Activated T-helper 9 cell treated with anti-CD3 and anti-CD28 coated beads, Interleukin-2, amount 50 U/mL, for 16 hours (primary cell): ENCODE measurements at places on chromosomes 5 and 9.

DNA sequence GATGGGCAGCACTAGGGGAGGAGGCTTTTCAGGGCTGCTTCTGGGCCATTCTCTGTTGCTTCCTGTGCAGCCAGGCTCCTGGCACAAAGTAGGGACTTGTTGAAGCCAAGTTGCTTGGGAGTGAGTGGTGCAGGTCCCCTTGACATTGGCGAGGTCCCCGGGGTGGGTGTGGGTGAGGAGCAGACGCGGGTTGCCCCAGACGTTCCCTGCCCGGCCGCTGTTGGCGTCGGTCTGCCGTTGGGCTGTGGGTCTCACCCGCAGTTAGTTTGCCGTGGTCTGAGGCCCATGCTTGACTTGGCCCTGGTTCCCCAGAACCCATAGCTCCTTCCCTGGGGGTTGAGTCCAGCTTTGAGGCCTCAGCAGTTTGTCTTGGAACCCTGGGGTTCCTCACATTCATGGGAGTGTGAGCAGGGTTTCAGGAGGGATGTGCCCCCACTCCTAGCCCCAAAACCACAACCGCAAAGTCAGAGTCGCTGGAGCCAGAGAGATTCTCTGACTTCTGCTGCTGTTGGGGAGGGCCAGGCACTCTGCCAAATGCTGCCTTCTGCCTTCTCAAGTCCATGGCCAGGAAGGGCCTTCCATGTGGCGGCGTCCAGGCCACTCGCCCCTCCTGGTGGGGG, 77.5 kb downstream of the RXRA start:
- no peak for DNase-seq

GRCh38 chr5:81848362-81848880, 97.5 kb upstream of the SSBP2 start:
- DNase-seq, result no peak

DNA sequence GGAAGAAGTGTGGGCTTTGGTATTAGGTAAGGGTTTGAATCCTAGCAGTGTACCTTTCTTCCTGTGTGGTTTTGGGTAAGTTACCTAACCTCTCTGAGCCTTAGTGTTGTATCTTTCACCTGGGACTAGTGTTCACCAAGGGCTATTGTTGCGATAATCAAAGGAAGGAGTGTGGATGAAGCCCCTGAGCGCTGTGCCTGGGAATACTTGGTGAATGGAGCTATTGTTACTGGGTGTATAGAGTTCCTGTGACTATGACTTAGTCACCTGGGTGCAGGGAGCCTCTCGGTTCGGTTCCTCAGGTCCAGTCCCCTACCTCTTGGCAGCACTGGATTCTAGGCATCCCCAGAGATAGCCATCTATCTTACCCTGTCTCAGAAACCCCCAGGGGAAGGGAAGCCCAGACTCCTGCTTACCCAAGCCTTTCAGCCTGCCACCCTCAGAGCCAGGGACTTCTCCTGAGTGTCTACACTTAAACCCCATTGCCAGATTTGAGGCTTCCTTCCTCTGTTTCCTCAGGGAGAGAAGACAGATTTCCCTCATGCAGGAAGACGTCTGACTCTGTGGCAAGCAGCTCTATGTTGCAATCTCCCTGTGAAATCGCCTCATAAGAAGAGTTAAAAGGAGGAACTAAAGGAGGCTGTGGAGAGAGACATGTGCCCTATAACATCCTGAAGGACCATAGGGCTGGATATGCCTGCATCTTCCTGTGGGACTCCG, 181.0 kb upstream of the PITX1 start:
- no peak for DNase-seq

DNA sequence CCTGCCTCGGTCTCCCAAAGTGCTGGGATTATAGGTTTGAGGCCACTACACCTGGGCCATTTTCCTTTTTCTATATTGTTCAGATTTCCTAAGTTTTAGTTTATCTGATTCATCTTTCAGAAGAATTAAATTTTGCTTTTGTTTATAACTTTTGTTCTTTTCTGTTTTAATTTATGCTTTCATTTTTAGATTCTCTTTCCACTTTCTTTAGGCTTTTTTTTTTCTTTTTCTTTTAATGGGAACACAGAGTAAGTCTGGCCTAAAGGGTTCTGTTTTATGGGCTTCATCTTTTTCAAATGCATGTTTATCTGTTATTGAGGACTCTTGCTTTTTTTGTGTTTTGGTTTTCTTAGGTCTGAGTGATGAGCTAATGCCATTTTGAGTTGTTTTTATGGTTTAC, 42.1 kb downstream of the SNX30 start:
- no peak for DNase-seq

DNA sequence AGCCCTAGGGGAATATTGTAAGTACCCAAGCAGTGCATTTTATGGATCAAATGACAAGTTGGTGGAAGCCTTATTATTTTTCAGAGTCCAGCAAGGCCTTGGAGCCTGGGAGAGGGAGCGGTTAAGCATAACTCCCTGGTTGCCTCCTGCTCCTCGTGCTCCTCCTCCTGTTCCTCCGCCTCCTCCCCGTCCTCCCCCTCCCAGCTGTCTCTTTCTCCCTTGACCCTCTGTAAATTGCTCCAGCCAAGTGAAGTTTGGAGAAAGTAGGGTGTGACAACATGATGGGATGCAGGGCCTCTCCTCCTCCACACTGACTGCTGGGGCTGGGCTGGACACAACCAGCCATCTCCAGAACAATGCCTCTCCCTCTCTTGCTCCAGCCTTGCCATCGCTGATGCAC, 586.9 kb downstream of the CCDC171 start:
- no peak for DNase-seq

DNA sequence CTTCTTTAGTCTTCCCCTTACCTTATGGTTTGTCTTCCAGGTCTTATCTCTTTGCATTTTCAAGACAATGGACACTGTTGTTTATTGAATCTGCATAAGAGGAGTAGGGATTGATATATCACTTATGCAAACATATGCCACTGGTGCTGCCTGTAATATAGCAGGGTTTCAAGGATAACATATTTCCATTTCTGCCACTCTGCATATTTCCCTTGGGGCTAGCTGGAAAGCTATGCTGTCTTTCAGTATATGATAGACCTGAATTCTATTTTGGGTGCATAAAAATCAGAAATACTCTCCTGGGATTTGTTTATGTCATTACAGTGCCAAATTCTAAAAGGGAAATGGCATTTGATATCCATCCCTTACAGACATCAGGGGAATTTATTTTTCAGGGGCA, 400.2 kb downstream of the TLR4 start:
- no peak for DNase-seq

DNA sequence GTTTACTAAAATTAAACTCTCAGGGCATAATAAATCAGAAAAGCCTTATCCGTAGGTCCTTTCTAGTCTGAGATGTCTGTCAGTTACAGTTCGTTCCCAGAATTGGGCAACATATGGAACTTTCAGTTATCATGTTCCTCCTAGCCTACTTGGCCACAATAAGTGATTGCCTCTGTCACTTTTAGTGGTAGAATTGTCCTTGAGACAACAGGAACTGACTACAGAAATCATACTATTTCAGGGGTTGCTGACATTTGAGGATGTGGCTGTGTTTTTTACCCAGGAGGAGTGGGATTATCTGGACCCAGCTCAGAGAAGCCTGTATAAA, 956 bp downstream of the ZNF189 start:
- DNase-seq, result no peak

DNA sequence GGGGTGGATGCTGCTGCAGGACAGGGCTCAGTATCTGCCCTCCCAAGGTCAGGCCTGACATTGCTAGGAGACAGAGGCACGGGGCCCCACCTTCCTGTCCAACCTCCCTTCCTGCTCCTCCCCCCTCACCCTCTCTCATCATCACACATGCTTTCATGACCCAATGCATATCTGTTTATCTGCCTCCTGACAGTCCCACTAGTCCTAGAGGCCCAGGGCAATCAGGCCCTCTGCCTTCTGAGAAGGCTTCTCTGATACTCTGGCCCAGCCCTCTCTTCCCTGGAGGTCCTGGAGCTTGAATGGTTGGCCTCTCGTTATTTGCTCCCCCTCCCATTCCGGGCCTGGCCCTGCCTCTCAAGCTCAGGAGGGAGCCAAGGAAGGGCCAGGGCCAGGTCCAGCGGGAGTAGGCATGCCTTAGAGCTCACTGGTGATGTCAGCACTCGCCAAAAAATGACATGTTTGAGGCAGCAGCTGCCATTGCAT, 90.6 kb upstream of the SAP30L start:
- no peak for DNase-seq

- no peak for DNase-seq
Measured at GRCh38 chr5:110913221-110913620, 158.3 kb upstream of the TSLP start.

- no peak for DNase-seq
Measured at GRCh38 chr9:79684711-79685575, 113.2 kb downstream of the TLE4 start.

DNA sequence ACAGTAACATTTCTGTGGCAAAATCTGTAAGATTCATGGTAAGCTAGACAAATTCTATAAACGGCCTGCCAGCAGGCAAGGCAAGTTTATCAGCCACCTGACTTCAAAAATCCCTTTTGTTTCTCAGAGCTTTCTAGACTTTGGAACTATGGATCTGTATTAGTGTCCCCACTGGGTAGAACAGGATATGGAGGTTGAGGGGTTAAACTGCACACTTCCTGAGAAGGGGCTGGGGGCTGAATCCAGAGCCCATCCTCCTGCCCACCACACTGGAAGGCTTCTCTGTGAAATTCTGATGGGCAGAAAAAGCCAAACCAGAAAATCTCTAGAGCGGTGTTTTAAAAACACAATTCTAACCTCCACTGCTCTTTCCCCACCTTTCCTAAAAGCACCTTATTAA, 128.7 kb downstream of the ENTREP1 start:
- DNase-seq, result no peak

- no peak for DNase-seq
Measured at GRCh38 chr5:148248894-148249293, 10.6 kb downstream of the MARCOL start.
